Stimulated activated CD8-positive, alpha-beta memory T cell treated with anti-CD3 and anti-CD28 coated beads, Interleukin-7, amount 100 ng/mL, for 48 hours (primary cell): ENCODE measurements at places on chromosomes 7 and 10.

DNA sequence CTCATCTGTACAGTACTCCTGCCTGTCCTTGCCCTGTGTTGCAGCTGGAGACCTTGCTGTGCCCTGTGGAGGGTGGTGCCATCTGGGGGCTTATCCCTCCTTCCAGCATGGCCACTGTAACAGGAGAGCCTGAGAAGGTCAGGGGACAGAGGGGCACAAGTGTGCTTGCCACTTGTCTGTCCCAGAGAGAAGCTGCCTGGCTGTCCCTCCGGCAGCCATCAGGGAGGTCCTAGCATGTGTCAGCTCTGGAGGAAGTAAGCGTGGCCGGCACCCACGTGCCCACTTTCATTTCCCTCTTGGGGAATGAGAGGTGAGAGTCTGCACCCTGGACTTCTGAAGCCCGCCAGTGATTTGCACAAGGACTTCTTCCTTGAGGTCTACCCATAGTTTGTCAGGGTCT lies 97.0 kb upstream of the PPIF start:
- no peak for DNase-seq

- DNase-seq, result no peak
Observed at GRCh38 chr7:123569352-123570010, 11.9 kb upstream of the NDUFA5 start.

DNA sequence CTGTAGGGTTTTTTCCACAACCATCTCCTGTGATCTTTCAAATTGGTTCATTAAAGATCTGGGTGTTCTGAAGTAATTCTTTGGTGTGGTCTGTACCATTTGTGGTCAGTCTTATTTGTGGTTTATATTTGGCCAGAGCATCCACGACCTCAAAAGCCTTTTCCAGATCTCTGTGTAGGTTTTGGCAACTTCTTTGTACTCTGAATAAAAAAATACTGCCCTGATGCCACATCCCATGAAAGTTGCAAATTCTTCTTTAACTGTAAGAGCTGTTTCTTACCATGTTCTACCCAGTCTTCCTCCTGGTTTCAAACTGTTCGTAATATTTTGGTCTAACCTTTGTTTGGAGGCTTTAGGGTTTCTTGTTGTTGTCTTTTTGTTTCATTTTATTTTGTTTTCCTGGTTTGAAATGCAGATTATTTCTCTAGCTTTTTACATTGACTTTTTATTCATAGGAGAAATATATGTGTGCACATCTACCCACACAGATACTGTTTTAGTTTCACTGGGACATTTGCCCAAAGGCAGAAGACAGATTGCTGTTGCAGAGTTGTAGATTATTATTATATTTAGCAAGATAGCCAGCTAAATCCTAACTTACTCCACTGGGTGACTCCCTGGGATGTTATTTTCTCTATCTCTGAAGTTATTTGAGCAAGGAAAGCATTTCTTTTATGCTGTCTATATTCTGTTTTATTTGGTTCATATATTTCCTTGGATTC lies 123.2 kb upstream of the SAMD8 start:
- no peak for DNase-seq

GRCh38 chr10:88315755-88316154 lies 267.4 kb downstream of the RNLS start:
- DNase-seq, result no peak

GRCh38 chr10:125868372-125868975 lies 12.6 kb downstream of the DHX32 start:
- DNase-seq, result no peak

DNA sequence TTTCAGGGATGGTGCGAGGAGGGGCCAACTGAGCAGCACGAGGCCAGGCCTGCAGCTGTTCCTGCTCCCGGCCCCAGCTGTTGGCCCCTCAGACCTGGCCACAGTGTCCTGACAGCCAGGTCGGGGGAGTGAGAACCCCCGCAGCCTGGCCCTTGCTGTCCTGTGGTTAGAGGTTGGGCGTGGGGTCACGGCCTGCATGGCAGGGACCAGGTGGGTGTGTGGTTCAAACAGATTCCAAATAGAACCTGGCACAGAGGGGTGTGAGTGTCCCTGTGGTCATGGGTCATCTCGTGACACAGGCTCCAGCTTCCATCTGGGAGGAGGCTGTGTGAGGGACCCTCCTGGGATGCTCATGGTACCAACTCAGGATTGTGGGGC lies 10.3 kb downstream of the NPTX2 start:
- no peak for DNase-seq

- no peak for DNase-seq
Observed at GRCh38 chr10:86900955-86901354, 56.5 kb downstream of the MMRN2 start.

DNA sequence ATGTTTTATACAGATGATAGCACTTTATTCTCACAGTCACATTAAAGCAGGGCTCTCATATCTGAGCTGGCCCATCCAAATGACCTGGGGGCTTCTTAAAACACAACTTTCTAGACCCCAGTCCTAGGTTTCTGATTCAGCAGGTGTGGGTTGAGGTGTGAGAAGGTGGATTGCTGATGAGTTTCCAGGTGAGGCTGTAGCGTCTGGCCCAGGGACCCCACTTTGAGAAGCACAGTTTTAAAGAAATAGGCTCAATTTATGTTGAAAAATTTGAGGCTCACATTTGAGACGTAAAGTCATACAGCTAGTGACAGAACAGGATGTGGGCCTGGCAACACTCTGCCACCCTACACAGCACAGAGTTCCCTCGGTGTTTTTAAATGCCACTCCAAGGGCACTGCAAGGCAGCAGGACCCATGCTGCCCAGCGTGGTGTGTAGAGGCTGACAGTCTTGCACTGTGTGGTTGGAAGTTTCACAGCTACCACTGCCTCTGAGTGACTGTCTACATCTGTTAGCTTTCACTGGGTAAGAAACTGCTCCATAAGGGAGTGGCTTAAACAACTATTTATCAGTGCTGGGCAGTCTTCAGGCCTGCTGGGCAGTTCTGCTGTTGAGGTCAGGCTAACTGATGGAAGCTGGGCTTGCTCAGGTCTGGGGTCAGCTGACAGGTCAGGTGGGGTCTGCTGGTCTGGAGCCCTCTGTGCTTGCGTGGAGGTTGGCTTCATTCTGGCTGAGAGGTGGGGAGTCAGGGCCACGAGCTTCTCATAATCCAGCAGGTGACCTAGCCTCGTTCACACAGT lies 319.7 kb downstream of the CXCL12 start:
- no peak for DNase-seq
